Fibroblast of the aortic adventitia (primary cell): ENCODE measurements at places on chromosomes 7 and 10.

GRCh38 chr10:688312-689120 is 952 bp downstream of the DIP2C start:
- DNase-seq, result peak; percentile 54

DNA sequence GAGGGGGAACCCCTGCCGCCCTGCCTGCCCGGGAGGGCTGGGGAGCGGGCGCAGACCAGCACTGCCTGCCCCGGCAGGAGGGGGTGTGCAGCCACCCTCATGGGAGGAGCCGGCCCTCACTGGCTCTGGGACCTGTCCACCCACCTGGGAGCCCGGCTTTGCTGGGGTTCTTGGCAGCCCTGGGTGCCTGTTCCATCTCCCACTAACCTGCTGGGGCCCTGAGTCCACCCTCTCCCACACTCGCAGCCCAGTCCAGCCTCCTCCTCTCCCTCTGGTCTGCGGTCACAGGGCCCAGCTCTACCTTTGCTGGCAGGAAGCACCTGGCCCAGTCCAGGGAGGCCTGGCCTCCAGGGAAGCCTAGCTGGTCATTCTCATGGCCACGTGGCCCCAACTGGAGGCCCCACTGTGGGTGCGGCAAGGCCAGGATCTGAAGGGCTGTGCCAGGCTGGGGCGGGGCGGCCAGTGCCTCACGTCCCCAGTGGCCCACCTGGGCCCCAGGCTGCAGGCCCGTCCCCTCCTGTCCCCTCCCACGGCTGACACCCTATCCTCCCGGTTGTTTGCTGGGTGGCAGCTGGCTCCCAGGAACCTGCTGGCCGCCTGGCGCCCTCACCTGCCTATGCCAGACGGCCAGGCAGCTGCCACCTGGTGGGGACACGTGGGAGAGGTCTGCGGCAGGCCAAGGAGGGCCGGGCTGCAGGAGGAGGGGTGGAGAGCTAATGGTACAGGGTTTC is at the start of gene TMEM184A:
Gene TMEM184A (minus strand): TSS at position 393 of the 731 bp plus-strand sequence. CDS start 721 bp downstream, outside the sequence.
- no peak for DNase-seq

GRCh38 chr7:138023618-138024342 is 21.9 kb upstream of the CREB3L2 start:
- no peak for DNase-seq

DNA sequence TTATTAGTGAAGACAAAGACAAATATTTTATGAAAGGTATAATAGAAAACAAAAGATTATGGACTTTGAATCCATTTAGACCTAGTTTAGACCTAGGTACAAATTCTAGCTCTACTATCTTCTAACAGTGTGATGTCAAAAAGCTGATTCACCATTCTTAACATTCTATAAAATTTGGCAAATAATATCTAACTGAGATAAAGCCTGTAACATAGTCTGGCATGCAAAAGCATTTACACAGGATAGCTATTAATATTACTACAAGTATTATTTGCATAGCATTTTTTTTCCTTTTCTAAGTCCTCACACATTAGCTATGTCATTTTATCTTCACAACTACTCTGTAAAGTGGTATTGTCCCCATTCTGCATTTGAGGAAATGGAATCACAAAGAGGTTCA is 179.6 kb upstream of the LRRTM3 start:
- peak; percentile 50 for DNase-seq

DNA sequence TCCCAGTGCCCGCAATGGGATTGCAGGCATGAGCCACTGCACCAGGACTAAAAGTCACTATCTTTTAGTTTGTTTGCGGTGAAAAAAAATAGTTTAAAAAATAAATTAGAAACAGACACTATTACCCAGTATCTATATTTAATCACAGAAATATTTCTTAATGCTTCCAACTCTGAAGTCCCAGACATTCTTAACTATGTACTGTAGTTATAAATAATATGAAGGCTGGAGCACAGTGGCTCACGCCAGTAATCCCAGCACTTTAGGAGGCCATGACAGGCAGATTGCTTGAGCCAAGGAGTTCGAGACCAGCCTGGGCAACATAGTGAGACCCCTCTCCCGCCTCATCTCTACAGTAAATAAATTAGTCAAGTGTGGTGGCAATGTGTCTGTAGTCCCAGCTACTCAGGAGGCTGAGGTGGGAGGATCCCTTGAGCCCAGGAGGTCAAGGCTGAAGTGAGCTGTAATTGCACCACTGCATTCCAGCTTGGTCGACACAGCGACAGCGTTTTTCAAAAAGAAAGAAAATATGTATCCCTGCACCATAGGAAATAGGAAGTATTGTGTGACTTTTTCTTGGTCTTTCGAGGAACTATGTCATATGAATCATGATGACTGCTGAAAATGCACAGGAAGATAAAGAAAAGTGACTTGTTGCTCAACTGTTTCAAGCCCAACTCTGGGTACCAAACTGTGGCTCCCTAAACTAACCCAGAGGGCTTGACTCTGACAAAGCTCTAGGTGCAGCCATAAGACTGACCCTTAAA is 74.9 kb upstream of the STEAP1B start:
- peak; percentile 68 for DNase-seq

GRCh38 chr7:156680281-156680680 is 39.7 kb downstream of the RNF32 start:
- DNase-seq, result no peak
